SK-N-MC (cell line): ENCODE measurements at places on chromosomes 13 and 19.

- no peak for DNase-seq
These were observed 44.0 kb downstream of the WDFY2 start for GRCh38 chr13:51628059-51628852.

DNA sequence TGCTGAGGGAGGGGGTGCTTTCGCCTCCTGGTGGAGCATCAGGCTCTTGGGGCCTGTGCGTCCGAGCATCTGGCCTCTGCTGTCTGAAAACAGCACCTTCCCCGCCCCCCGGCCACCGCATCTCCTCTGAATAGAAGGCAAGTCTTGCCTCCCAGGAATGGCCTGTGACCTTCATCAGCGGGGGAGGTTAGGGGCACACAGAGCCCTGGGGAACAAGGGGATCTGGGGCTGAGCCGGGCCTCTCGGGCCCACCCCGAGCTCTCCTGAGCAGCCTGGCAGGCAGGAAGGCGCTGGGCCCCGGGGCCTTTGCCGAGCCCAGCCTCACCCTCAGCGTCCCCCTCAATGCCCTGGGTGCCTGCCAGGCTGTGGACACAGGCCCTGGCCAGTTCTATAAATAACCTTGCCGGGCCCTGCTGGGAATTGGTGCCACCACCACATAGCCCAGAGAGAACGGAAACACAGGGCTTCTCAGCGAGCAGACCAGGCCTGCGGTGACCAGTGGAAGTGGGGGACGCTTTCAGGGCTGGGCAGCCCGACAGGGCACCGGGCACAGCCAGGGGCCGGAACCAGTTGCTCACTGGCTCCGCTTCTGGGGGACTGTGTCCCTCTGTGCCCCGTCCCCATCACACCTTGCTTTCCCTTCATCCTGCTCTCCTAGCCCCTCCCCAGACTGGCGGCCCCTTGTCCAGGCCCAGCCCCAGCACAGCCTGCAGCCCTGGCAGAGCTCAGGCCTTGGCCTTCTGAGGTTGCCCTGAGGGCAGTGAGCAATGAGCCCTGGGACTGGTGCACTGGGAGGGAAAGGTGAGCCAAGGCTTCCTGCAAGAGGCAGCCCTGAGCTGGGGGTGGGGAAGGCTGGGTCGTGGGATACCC, 9.5 kb downstream of the STK11 start:
- no peak for DNase-seq

DNA sequence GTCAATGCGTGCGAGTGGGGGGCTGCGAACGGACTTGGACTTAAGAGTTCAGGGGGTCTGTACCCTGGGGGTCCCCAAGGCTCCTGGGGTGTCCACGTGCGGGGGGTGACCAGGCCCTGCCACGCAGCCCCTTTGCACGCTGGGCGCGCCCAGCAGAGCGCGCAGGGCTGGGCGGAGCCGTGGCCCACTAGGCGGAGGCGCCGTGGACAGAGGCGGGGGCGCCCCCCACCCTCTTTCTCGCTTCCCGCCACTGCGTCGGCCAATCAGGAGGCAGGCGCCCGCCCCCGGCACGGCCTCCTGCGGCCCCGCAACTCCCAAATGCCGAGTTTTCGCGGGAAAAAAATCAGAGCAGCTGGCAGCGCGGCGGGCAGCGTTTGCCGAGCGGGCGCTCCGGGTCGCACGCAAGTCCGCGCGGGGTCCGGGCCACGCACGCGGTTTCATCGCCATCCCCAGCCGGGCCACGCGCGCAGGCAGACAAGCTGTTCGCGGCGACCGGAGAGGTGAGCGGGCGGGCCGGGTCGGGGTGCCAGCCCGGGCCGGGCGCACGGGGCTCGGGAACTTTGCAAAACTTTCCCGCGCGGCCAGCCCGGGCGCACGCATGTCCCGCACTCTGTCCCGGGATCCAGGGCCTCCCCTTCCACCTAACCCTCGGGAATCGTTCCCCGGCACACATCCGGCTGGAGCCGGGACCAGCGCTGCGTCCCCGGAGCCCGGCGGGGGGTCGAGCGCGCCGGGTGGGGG, at the start of gene UHRF1:
UHRF1 (plus strand) TSS at position 346 of the 741 bp plus-strand sequence. CDS start 1,385 bp downstream, outside the sequence.
- DNase-seq: no peak

DNA sequence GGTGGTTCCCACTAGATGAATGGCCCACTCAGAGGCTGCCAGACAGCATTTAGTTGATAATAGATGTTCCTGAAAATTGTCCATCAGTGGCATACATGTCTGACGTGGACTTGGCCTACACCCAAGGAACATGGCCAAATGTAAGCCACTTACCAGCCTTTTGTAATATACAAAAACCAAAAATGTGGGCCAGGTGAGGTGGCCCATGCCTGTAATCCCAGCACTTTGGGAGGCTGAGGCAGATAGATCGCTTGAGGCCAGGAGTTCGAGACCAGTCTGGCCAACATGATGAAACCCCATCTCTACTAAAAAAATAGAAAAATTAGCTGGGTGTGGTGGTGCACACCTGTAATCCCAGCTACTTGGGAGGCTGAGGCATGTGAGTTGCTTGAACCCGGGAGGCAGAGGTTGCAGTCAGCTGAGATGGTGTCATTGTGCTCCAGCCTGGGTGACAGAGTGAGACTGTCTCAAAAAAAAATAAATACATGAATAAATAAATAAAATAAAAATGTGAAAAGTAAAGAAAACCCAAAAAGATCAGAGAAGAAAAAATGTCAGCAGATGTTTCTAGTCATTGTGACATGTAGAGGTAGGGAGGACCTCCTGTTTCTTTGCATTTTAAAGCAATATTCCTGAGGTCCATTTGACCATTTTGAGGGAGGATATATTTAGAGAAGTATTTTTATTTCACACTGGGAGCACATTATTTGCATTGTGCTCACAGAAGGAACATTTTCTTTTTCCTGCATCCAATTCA, 7.1 kb upstream of the WTIP start:
- no peak for DNase-seq
